ENCODE measurements at places on chromosomes 11 and 22.

DNA sequence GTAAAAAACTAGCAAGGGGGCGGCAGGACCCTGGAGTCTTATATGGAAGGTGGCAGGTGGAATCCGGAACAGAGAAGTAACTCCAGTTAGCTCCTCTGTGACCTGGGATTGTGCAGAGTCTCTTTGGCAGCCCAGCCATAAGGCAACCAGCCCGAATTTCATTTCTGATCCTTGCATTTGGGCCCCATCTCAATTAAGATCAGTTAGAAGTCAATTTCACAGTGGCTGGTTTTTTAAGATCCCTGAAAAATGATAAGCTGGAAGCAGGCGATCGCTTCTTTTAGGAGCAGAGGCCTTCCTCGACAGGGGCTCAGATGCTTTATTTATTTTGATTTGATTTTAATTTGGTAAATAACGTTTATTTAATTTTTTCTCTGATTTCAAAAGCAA is 199.0 kb downstream of the TENM4 start:
- DNase-seq: no peak

DNA sequence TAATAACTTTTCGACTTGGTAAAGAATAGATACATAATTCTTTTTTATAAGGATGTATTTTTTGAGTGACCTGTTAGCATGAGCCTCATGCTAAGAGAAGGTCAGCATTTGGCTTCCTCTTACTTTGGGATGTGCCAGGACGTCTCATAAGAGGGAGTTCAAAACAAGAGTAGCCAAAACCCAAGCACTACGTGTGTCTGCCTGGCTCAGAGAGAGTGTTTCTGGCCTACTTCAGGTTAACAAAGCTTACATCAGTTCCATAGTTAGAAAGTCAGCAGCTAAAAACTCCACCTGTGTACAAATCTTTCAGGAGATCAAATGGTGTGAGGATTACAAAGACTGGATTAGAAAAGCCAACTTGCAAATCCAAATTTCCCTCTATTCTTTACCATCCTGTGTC is 13.9 kb downstream of the SNX19 start:
- no peak for DNase-seq

- no peak for DNase-seq
These were observed 3.5 kb downstream of the KRTAP5-7 start for GRCh38 chr11:71530602-71531001.

DNA sequence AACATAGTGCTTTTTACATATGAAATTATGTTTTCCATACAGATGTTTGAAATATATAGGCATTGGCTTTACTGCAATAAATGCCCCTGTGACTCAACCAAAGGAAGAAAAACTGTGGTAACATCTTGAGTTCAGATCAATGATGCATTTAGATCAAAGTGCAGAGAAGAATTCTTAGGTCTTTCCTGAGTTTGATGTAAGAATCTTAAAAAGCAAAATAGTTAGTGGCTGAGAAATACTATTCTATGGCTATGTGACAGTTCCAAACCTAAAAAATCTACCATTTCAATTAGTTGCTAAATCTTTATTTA is 93.7 kb downstream of the SOX6 start:
- no peak for DNase-seq
